ENCODE measurements at places on chromosomes 13 and 19.
A peak's percentile ranks its signal among the peaks of the same experiment; 100 is the strongest.

- DNase-seq = peak; percentile 80
Observed at GRCh38 chr19:45863840-45864628, at the start of gene FOXA3. FOXA3 (plus strand) TSS chr19:45864326; CDS start chr19:45864457, 131 bp downstream.

- DNase-seq = no peak
Observed at GRCh38 chr19:16293118-16294091, 31.2 kb upstream of the KLF2 start.

DNA sequence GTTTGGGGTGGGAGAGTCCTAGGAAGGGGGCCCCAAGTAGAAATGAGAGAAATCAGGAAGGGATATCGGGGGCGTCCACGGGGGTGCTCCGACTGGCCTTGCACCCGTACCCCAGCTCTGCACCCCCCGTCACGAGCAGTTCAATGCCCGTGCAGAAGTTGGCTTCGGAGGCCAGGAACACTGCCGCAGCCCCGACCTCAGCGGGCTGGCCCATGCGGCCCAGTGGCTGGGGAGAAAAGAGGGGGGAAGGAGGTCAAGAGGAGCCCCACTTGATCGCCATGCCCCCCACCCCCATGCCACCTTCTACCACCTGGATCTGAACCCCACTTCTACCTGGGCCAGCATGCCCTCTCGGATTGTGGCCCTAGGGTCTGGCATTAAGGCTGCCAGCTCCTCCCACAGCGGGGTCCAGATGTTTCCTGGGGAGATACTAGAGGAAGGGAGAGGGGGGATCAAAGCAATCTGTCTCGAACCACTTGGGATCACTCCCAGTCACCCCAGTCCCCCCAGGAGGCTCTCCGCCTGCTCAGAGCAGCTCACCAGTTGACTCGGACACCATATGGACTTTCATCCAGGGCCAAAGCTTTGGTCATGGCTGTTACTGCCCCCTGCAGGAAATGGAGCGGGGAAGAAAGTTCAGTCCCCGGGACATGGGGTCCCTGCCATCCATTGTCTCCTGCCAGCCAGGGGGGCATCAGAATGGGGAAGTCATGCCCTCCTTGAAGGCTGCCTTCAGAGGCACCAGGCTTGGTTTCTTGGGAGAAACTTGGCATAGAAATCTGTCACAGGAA lies 2.5 kb upstream of the BCAT2 start:
- DNase-seq = no peak

- DNase-seq = no peak
Observed at GRCh38 chr19:36041831-36042230, 9.2 kb upstream of the CLIP3 start.

DNA sequence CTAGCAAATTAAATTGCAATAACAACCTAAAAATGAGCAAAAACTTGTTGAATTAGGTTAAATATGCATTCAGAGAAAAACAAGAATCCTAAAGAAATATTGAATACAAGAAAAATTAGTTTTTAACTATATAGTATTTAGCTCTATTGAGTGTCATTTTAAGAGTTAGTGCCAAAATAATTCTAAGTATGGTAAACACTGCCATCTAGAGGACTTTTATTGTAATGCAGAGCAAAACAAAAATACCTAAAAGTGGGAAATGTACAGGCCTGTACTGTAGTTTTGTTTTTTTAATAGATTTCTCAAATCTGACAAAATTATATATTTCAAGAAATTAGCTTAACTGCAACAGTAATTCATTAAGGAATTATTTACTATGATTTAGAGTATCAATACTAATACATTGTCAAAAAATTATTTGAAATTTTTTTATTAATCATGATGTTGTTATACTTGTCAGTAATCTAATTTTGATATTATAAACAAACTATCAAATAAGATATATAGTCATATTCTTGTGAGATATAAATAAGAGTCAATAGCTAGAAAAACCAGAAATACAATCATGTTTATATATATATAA lies 8.2 kb upstream of the PCDH9 start:
- DNase-seq = no peak

GRCh38 chr13:59435024-59435423 lies 728.7 kb downstream of the DIAPH3 start:
- DNase-seq = no peak

DNA sequence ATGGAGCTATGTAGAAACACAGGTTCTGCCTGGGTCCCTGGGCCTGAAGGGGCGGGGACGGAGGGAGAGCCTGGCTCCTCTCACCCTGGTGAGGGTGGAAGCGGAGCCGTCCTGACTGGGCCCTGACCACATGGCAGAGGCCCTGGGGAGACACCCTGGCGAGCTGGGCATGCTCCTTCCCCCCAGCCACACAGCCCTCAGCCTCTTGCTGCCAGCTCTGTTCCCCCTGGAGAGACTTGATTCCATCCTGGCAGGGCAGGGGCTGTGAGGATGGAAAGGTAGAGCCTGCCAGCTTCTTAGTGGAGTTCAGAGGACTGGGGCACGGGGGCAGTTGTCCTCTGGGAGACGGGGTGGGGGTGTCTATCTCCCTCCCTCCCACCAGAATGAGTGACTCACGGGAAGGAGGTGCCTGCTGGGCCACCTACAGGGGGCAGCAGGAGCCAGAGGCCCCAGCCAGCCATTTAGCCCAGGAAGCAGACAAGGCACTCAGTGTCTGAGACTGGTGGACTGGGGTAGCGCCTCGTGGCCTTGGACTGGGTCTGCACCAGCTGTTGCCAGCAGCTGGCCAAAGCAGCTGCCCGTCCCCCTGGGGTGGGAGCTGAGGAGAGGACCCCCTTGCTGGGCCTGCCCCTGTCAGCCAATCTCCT lies 22.8 kb upstream of the RNF17 start:
- DNase-seq = no peak

- no peak for DNase-seq
Observed at GRCh38 chr13:34698945-34699344, 243.1 kb upstream of the NBEA start.

DNA sequence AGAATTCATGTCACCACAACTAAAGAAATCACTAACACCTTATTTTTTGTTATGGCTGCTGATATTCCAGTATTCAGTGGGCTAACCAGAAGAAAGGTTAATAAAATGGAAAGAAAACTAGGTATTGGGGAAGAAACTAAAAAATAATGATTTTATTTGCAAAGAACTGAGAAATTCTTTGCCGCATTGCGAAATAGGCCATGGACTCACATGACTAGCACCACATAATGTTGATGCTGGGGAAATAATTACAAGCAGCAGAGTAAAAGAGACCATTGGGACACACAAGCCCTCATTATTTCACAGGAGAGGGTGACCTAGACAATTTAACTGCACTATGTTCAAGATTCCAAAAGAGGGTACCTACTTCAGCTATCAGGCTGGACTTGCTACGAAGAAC lies 1411.5 kb downstream of the SLITRK5 start:
- no peak for DNase-seq

DNA sequence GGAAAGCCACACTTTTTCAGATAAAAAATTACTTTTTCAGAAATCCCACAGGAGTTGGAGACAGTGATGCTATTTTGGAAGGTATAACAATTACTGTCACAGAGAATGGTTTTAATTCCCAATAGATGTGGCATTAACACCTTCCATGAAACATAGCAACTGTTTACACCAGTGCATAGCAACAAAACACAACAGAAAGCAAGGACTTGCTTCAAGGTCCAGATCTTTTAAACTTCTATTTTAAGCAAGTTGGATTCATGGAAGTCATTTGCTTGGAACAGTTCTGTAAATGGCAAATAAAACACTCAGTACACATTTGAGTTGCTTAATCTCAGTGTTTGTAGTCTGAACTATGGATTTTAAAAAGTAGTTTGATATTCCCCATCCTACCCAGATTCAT lies 385.9 kb upstream of the SPRY2 start:
- no peak for DNase-seq

- no peak for DNase-seq
Observed at GRCh38 chr13:111515307-111515617, 194.8 kb downstream of the TEX29 start.

- DNase-seq = no peak
Observed at GRCh38 chr13:29567411-29567810, 28.1 kb downstream of the SLC7A1 start.

DNA sequence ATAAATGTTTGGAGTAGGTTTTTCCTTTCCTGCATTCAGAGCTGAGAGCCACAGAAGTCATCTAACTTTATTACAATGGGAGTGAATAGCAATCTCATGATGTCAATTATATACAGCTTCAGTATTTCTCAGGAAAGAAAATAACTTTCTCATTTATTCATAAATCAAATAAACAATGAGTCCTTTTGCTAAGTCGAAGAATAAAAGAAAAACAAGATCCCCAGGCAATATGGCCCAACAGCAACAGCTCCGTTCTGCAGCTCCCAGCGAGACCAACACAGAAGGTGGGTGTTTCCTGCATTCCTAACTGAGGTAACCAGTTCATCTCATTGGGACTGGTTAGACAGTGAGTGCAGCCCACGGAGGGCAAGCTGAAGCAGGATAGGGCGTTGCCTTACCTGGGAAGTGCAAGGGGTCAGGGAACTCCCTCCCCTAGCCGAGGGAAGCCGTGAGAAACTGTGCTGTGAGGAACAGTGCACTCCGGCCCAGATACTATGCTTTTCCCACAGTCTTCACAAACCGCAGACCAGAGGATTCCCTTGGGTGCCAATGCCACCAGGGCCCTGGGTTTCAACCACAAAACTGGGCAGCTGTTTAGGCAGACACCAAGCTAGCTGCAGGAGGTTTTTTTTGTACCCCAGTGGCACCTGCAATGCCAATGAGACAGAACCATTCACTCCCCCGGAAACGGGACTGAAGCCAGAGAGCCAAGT lies 128.2 kb downstream of the SLITRK1 start:
- DNase-seq = no peak

- no peak for DNase-seq
Observed at GRCh38 chr19:13817615-13818371, 22.6 kb downstream of the ZSWIM4 start.

DNA sequence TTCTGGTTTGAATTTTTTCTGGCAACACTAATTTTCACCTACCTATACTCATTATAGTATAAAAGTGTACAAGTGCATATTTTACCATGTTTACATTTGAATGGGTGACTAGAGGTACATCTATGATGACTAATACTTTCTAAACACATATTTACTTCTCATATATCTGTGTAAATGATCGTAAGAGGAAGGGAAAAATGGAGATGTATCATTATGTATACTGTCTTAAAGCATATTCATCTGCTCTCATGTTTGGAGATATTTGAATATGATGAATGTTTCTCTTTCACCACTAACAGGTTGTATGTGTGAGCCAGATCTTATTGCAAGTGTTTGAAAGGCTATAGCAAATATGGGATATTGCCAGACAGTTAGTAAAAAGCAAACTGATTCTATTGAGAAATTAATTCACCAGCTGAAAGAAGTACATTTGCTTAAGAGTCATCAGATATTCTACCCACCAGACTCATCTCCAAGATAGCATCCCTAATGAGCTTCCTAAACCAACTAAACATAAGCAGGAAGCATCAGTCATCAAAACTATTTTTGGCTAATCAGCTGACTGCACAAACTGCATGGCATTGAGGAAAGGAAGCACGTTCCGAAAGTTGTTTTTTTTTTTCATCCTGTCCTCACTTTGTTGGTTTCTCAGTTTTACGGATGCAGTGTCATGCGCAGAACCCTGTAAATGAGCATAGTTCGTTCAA lies 738.2 kb downstream of the GPC5 start:
- DNase-seq = no peak

GRCh38 chr19:32817569-32818476 lies 51.7 kb downstream of the SLC7A9 start:
- no peak for DNase-seq

- DNase-seq = no peak
Observed at GRCh38 chr19:34667349-34668076, 9.4 kb downstream of the SCGB2B2 start.

Data from 8988T (cell line).